Stromal cell of bone marrow (primary cell): ENCODE measurements at places on chromosomes 7 and 10.

DNA sequence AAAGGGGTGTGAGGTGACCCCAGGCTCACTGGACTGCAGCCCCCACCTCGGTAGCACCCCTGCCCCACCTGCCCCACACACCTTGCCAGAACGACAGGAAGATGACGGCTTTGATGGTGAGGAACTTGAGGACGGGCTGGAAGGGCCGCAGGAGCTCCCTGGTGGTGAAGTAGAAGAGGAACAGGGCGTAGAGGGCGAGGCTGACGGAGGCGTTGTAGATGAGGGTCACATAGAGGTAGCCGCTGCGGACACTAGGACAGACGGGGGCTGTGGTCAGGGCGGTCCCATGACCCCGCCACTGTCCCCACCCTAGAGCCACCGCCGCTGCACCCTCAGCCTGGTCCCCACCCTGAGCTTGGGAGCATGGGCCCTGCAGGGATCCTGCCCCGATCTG, 7.6 kb downstream of the TMEM184A start:
- DNase-seq, result no peak

DNA sequence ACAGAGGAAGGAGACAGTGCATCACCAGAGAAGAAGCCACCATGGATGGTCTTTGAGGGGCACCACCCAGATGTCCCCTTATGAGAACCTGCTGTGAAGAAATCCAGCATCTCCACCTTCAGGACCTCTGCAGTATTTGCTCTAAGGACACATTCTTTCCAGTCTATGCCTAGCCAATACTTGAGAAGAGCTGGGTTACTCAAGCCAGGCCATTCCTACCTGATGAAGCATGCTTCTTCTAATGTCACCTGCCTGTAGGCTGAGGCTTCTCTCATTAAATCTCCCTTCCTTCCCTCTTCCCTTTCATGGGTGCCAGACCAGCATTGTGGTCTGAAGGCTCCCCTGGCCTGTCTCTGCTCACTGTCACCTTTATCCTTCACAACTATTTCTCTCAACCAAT, 654.5 kb upstream of the AUTS2 start:
- no peak for DNase-seq

DNA sequence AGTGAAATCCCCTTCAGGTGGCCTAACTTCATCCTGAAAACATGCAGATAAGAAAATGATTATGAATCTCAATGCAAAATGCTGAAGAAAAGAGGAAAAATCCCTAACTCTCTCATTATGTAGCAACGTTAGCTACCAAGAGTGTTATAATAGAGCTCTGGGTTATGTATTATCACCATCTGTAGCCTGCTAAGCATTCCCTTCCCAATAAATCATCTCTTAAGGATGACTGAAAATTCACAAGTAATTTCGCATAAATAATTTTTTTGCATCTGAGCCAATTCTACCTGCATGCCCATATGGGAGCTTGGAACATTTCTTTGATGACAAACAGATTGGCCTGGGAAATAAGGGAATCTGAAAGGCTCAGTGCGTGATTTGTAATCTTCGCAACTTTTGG, 216.1 kb downstream of the HTR7 start:
- DNase-seq, result no peak

DNA sequence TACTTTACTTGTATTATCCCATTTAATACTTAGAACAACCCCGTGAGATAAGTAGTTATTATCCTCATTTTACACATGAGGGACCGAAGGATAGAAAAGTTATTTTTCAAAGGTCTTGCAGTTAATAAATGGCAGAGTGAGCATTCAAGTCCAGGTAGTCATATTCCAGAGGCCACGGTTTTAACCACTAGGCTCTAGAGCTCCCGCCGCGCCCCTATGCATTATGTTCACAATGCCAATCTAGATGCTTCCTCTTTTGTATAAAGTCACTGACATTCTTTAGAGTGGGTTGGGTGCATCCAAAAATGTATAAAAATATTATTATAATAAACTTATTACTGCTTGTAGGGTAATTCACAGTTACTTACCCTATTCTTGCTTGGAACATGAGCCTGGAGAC, 11.4 kb upstream of the CFAP69 start:
- no peak for DNase-seq

DNA sequence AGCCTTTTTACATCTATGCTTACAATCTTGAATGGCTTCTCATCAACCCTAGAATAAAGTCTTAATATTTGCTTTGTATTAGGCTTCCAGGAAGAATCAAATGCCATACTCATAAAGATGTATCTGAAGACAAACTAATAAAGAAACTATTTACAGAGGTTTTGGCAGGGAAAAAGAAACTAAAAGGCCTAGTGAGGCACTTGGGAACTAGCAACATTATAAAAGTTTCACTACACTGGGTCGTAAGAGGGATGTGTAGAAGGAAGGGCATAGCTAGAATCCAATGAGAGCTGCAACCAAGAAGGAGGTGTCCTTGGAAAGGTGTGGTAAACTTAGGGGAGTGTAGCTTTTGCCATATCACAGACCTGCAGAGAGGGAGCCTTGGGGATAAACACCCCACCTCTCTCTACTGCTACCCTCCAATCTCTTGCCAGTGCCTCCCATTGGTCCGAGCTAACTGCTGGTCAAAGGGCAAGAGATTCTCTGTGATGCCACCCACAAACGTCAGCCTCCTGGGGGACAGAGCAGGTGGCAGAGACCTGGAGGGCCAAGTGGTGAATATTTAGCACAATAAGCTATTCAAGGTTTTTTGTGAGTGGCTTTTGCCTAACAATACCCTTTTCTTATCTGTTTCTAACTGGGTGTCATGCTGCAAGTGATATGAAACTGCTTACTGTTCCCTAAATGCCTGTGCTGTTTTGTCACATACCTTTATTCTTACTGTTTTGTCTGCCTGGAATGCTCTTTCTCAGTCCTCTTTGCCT, 60.7 kb downstream of the CPED1 start:
- no peak for DNase-seq

- DNase-seq, result no peak
These were observed 52.6 kb upstream of the PCBD1 start for GRCh38 chr10:70940834-70941568.

GRCh38 chr10:63885156-63885555, 364.0 kb downstream of the REEP3 start:
- DNase-seq, result no peak
